T-helper 9 cell (primary cell): ENCODE measurements at places on chromosomes 4 and X.

DNA sequence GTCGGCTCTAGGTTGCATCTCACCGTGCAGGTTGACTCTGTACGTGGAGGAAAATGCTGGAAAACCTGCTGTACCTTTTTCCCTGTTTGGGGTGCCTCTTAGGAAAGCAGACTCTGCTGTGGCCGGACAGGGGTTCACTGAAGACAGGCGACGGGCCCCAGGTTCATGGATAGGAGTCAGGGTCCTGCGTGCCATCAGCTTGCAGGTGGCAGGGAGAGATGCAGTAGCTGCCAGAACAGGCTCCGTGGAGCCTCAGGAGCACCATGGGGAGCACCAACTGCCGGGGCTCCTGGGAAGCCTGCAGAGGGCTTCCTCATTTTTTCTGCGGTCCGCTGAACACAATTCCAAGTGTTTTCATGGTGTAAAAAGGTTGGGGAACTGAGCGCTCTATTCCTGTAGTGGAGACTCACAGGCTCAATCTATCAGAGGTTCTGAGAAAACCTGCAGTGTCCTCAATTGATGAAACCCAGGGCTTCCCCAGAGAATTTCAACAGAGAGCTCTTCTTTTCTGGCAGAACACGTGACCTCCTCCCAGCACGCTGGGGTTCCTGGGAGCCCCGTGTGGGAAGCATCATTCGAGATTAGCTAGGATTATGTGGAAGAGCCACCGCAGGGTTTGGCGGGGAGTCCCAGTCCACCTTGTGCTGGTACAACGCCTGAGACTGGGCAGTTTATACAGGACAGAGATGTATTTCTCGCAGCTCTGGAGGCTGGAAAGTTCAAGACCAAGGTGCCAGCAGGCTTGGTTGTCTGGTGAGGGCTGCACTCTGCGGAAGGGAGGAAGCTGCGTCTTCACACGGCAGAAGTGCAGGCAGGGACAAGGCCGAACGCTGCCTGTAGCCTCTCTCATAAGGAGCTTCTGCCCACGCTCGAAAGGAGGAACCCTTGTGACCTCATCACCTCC is 1.6 kb downstream of the HTRA3 start:
- DNase-seq = no peak

GRCh38 chr4:168868044-168868781 is 141.8 kb downstream of the CBR4 start:
- DNase-seq = no peak

DNA sequence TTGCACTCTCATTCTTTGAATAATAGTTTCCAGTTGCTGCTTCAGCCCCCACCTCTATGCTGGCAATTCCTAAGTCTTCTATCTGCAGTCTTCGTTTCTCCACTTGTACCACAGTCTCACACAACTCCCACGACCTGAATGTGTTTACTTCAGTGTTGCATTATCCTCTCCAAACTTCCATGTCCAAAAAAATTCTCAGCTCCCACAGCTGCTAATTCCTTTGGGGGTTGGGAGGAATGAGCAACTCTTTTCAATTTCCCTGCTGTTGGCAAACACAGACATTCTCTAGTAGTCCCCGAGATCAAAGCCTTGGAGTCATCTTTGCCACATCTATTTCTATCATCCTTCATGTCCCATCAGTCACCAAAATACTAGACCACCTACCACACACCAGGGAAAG is 14.4 kb upstream of the CDS1 start:
- no peak for DNase-seq

DNA sequence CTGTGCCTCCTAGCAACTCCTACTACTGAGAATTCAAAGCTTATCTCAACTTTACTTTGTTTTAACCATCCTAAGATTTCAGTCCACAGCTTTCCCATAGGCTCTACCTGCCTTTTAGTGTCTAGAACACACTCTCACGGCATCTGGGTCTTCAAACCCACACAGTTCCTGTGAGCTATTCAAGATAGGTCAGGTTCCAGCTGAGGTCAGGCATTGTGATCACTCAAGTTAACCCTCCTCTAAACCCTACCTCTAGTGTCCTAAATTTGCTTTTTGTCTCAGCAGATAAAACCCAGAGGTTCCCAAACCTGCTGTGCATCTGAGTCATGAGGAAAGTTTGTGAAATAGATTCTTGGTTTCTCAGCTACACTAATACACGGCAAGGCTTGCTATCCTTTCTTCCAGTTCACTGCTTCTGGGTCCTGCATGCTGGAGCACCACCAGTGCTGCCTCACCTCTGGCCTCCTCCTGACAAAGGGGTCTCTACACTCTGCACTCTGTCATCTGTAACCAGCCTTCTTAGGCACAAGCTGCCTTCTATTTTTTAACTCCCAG is 324.6 kb upstream of the MAGEB2 start:
- DNase-seq = no peak

- no peak for DNase-seq
These were observed 44.0 kb upstream of the MXD4 start for GRCh38 chr4:2305766-2306501.

DNA sequence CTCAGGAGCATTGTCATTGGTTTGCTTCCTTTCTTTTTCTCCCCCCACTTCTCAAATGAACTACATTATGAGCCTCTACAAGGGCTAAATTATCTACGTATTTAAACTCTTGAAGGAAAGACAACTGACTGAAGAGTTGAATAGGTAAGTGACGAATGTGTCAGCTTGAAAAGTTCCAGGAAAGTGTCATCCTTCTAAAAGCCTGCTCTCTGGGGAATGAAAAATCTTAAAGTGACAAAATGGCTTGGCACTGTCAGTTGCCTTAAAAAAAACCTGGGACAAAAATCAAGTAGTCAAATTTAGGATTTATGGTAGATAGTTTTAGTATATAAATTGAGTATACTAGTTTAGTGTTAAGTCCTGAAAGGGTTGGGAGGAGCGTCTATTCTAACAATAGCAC is 173.9 kb upstream of the NDP start:
- DNase-seq = no peak

DNA sequence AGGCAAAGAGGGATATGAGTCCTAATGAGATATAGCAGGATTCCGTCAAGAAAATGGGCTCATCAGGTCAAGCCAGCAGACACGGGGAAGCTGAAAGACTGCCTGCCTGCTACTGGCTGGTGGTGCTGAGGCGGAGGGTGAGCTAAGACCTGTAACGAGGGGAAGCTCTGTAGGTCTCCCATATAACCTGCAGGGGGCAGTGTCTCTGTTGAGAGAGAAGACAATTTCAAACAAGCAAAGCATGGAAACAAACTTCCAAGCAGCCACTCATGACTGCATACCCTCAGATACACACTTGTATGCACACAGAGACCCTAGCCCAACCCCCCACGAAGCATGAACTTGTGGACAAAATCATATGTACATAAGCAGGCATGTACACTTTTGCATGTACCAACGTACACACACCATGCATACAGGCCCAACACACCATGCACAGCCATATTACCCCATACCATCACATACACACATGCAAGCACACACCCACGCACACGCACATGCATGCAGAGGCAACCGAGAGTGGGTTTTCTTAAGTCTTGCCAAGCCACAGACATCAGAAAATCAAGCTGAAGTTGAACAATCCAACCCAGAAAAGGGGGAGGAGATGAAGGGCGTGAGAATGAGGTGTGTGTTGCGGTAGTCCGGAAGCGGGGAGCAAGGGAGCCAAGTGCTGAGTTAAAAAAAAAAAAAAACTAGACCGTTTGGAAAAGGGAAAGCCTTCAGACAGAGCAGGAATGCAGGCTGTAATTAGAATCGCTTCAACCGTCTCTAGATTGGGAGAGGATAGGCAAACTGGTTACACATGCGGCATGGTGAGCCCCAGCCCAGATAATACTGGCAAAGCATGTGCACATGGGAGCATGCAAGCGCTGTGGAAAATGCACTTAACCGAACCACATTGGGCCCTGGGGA is 71.0 kb downstream of the PJA1 start:
- DNase-seq = peak; percentile 4

GRCh38 chr4:23911675-23912455 is 22.0 kb upstream of the PPARGC1A start:
- no peak for DNase-seq

- DNase-seq = no peak
These were observed 4.5 kb downstream of the GTPBP6 start for GRCh38 chrX:314049-314448.

- no peak for DNase-seq
These were observed 340.8 kb downstream of the PAPSS1 start for GRCh38 chr4:107379054-107379869.
